ENCODE measurements at places on chromosomes 4 and X. TPM values are rescaled to one million over a fixed set of nuclear protein-coding genes. Genes with fewer than 3 reads are reported as not detected.

The NEUROG2 gene
- total RNA-seq = 0.40 TPM

The GLRB gene
- 24.8 TPM for total RNA-seq

The PAQR3 gene
- 12.7 TPM for total RNA-seq

The PCDH7 gene
- total RNA-seq = 50.9 TPM

The TMPRSS11E gene
- total RNA-seq = not detected

The ALB gene
- not detected for total RNA-seq

The DKK2 gene
- 0.21 TPM for total RNA-seq

The NPY5R gene
- not detected for total RNA-seq

The HTR2C gene
- total RNA-seq = not detected

The JCHAIN gene
- 4.0 TPM for total RNA-seq

The WWC2 gene
- 17.3 TPM for total RNA-seq

The ARHGEF38 gene
- 0.47 TPM for total RNA-seq

The XKRX gene
- total RNA-seq = not detected

The WNK3 gene
- total RNA-seq = 0.05 TPM

The HMX1 gene
- not detected for total RNA-seq

The MAGEC1 gene
- not detected for total RNA-seq

The G3BP2 gene
- total RNA-seq = 231 TPM

The PASD1 gene
- total RNA-seq = not detected

The TRIM61 gene
- total RNA-seq = not detected

The SERTM2 gene
- total RNA-seq = not detected

The GYPE gene
- total RNA-seq = not detected

The NRK gene
- not detected for total RNA-seq

The CA5B gene
- total RNA-seq = 4.7 TPM

The TRIML1 gene
- not detected for total RNA-seq

The PPP4R3C gene
- total RNA-seq = not detected

The OPRPN gene
- total RNA-seq = not detected

The PNPLA4 gene
- not detected for total RNA-seq

The CT55 gene
- total RNA-seq = not detected

The CITED1 gene
- total RNA-seq = 1.5 TPM

The WAS gene
- 0.19 TPM for total RNA-seq

The HDX gene
- total RNA-seq = 4.3 TPM

The GABRQ gene
- total RNA-seq = not detected

The FMR1NB gene
- total RNA-seq = not detected

The MRPL1 gene
- 29.1 TPM for total RNA-seq

The TEX13C gene
- not detected for total RNA-seq

The MAGEB1 gene
- total RNA-seq = not detected

The LINC00632 gene
- total RNA-seq = 18.6 TPM

The IL2RG gene
- 3.4 TPM for total RNA-seq

The GSX2 gene
- not detected for total RNA-seq

The TMPRSS11D gene
- not detected for total RNA-seq

The IL21 gene
- total RNA-seq = not detected

The NAA10 gene
- total RNA-seq = 120 TPM

The GNRHR gene
- not detected for total RNA-seq

The DCAF12L2 gene
- total RNA-seq = not detected

The TMEM156 gene
- not detected for total RNA-seq

The F9 gene
- total RNA-seq = not detected

The GRID2 gene
- 0.05 TPM for total RNA-seq

The GRXCR1 gene
- not detected for total RNA-seq

The CTPS2 gene
- total RNA-seq = 4.8 TPM

All from myocyte (in vitro differentiated cells).